ENCODE measurements at places on chromosomes 13 and 19.

- DNase-seq = no peak
Observed at GRCh38 chr19:19206938-19207337, 3.7 kb upstream of the NR2C2AP start.

DNA sequence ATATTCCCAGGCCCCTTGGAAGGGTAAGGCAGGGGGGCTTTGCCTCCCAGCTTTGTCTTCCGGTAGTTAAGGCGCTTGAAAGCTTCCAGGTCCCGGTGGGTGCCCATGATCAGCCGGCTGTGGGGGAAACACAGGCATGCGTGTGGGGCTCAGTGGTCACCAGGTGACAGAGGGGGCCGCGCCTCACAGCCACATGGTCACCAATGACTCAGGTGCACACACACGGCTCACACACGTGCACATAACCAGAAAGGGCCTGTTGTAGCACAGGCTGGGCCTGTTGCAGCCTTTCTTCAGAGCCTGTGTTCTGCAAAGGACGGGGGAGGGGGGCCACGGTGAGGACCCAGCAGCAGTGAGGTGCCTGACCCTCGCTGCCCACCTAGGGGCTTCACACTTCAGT, 5.9 kb downstream of the NANOS3 start:
- no peak for DNase-seq

- DNase-seq = no peak
Observed at GRCh38 chr19:1177322-1178114, 3.5 kb upstream of the SBNO2 start.

DNA sequence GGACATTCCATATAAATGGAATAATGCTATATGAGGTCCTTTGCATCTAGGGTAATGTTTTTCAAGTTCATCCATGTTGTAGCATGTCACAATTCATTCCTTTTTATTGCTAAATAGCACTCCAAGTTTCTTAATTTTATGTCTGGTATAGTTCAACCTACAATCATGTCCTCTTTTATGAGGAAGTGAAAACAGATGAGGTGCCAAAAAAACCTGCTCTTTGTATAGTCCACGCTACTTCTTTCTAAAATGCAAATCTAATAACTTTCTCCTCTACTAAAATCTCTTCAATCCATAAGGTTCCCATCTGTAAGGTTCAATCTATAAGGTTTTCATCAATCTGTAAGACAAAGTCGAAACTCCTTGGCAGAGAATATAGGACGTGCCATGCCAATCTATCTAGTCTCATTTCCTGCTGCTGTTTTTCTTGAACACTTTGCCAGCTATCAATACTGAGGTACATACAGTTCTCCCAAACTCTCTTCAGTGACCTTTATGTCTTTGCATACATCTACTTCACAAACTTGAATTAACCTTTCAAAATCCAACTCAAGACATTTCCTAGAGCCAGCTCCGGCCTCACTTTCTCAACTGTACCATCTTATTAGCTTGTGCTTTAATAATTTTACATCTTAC, 33.7 kb downstream of the INTS6 start:
- no peak for DNase-seq

DNA sequence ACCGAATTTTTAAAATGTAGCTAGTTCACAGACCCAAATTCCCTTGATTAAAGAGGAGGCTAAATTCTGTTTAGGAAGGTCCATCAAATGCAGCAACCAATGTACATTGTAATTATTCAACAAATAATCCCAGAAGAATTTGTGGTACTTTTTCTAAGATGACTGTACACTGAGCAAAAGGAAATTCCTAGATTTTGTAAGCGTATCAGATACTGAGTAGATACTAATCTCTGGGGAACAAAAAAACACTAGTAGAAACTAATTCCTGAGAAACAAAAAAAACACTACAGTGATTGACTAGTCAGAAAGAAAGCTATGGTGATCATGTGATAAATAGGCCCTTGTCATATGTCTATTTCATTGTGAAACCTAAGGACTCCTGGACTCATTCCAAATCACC, 246.1 kb downstream of the PCDH17 start:
- DNase-seq = no peak

- DNase-seq = no peak
Observed at GRCh38 chr19:18157465-18158063, 4.6 kb downstream of the PIK3R2 start.

DNA sequence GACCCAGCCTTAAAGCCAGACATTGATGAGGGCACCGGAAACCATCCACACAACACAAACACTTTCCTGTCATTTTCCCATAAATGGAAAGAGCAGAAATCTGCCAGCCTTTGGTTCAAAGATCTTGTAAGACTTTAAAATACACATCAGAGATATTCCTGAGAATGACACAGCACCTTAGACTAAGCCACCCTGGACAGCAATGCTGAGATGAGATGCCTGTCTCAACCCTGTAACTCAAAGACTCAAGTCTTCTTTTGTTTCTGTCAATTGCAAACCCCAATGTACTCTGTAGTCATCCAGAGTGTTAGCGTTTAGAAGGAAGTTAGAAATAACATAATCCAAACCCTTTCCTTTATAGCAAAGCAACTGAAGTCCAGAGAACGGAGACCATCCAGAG, 119.2 kb downstream of the CCNA1 start:
- DNase-seq = no peak

DNA sequence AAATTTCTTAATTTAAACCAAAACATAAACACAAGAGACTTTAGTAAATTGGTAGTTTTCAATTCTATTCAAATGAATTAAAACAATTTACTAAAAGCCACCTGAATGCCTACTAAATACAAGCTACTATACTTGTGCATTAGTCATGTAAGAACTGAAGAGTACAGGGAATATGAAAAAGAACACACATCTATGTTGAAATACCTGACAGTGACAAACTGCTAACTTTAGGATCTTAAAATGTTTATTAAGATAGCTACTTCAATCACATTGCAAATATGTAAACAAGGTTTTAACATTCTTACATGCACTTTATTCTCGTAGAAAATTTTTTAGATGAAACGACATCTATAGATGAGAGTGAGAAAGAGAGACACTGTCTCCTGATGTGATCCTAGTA, 4.1 kb downstream of the SPRYD7 start:
- DNase-seq = no peak

DNA sequence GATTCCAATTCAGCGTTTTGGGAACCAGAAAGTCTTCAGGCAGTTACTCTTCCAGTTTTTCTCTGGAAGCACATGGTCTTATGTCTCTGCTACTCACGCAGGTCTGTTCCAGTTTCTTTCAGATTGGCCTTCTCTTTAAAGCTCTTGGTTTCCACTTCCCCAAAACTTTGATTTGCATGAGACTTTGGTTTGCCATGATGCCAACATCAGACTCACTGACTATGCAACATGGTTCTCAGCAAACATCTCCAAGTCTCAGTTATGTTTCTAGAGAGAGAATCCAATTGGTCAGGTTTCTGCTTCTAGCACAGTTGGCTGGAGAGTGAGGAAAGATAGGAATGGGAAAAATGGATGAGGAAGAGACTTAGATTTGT, 3.1 kb downstream of the AKAP11 start:
- DNase-seq = no peak

DNA sequence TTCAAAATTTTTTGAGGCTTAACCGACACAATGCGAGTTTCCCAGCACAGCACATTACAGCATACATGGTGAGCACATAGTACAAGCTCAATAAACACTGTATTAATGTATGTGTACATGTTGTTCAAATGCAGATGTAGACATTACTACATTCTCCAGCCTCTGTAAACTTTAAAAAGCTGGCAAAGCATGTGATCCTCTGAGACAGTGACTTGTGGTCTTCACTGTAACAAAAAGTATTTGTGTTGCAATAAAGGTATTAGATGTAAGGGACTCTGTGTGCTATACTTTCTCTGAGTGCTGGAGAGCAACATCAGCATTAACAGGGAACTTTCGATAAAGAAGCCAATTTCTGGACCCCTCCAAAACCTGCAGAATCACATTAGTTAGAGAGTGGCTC, 46.4 kb upstream of the ZNF254 start:
- no peak for DNase-seq

DNA sequence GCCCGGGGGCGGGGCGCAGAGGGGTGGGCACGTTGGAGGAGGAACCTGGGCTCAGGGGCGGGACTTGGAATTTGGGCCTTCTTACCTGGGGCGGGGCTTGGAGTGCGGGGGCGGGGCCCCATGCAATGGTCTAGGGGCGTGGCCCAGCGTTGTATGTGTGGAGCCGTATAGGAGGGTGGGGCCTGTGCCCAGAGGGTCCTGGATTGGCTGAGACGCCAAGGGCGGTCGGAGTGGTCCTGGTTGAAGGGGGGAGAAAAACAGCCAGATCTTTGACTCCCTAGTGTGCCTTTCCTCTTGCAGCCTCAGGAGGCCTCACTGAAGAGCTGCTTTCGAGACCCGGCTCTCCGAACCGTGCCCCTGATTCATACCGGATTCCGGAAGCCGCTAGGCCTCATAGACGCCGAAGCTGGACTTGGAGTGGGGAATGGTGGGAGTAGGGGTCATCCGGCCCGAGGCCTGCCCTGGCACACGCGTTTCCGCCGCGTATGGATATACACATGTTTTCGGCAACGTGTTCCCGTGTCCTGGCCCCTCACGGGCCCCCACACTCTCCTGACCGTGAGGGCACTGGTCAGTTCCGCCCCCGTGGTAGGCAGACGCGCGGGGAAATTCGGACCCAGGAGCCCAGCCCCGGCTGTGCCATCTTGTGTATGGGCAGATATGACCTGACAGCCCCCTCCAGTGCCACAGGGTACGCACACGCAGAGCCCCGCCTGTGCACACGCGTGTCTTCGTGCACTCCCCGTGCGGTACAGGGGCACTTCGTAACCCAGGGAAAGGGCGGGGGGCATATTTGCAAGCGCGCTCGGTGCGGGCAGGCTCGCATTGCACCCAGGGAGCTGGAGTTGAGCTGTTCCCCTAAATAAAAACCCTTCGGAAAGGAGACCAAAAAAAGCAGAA, 661 bp upstream of the PRR12 start:
- peak; percentile 97 for DNase-seq

Data from liver (tissue), 10 donors.